ENCODE measurements at places on chromosomes 3 and 15.

DNA sequence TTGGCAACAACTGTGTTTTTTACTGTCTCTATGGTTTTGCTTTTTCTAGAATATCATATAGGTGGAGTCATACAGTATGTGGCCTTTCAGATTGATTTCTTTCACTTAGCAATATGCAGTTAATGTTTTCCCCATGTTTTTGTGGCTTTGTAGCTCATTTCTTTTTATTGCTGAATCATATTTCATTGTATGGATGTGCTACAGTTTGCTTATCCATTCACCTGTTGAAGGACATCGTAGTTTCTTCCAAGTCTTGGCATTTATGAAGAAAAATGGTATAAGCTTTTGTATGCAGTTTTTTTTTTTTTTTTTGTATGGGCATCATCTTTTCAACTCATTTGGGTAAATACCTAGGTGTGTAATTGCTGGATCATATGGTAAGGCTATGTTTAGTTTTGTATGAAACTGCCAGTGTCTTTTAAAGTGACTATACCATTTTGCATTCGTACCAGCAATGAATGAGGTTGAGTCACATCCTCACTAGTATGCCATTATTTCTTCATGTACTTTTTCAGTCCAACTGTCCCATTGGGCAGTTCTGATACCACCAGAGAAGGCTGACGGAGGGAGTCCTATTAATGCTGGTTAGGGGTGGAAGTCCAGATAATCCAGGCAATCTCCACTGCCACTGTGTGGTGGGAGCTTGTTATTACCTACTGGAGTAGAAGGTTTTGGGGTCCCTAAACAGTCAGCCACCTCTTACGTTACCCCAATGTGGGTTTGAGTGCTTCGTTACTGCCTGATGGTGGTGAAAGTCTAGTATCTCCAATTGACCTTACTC lies 210.5 kb downstream of the DOCK3 start:
- DNase-seq, result no peak

DNA sequence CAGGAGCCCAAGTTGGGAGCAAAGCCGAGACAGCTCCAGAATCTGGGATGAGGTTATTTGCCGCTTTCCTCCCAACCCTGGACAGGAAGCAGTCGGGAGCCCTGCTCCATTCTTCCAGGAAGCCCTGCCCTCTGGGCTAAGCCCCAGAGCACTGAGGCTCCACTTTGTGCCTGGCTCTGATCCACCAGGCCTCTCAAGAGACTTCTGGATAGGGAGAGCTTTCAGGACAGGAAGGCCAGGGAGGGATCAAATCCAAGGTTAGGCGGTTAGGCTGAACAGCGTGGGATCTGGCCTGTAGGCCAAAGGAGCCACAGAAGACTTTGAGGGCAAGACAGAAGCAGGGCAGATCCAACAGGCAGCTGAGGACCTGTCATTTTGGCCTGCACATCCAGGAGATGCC lies 835 bp downstream of the STOML1 start:
- no peak for DNase-seq

GRCh38 chr3:187769771-187770170 lies 24.5 kb upstream of the BCL6 start:
- DNase-seq, result no peak

DNA sequence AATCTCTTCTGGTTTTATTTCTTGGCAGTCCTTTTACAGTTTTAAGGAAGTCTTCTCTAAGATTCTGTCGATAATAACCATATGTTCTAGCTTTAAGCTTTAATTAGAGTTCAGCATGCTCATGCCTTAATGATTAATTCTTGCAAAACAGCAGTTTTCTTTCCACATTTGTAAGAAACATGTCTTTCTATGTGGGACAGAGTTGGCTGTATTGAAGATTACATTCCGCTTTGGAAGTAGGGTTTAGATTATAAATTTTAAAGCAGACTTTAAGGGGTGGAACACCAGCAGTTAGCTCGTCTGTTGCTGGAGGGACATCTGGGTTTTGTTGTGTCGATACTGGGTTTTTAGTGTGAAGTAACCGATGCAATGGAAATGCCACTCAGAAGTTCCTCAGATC lies 35.3 kb downstream of the SQOR start:
- DNase-seq, result no peak

GRCh38 chr15:25787855-25788520 lies 75.1 kb downstream of the ATP10A start:
- DNase-seq, result no peak

GRCh38 chr3:9891072-9891622 lies 737 bp downstream of the JAGN1 start:
- DNase-seq, result no peak

DNA sequence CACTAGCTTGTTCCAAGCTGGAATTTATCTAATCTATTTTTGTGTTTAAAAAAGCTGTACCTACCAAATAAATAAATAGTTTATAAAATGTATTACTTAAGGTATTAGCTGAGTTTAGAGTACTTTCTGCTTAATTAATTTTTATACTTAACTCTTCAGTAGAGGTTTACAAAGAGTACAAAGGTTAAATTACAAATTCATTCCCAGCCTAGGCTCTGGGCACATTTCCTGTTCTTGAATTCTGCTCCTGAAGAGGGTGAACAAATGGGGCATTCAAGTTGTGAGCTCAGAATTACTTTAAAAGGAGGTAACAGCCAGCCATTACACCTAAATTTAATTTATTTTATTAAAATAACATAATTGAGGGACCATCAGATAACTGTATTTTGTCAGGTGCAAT lies 26.4 kb downstream of the MKRN2 start:
- DNase-seq, result no peak

DNA sequence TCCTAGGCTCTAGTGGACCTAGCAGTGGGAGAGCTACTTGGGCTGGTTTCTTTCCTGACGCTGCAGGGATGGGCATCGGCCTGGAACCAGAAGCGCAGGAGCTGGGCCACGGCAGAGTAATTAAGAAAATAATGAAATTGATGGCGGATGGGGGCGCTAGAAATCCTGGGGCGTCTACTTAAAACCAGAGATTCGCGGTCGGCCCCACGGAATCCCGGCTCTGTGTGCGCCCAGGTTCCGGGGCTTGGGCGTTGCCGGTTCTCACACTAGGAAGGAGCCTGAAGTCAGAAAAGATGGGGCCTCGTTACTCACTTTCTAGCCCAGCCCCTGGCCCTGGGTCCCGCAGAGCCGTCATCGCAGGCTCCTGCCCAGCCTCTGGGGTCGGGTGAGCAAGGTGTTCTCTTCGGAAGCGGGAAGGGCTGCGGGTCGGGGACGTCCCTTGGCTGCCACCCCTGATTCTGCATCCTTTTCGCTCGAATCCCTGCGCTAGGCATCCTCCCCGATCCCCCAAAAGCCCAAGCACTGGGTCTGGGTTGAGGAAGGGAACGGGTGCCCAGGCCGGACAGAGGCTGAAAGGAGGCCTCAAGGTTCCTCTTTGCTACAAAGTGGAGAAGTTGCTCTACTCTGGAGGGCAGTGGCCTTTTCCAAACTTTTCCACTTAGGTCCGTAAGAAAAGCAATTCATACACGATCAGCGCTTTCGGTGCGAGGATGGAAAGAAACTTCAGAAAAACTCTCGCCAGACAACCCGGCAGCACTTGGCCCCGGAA lies 6.1 kb downstream of the SOX14 start:
- no peak for DNase-seq

- no peak for DNase-seq
Measured at GRCh38 chr3:116709479-116709878, at the start of gene TUSC7. Gene TUSC7 (plus strand): TSS chr3:116709779.

GRCh38 chr15:56047354-56047753 lies 53.9 kb upstream of the NEDD4 start:
- DNase-seq, result no peak

GRCh38 chr3:39801216-39801615 lies 8.2 kb upstream of the MYRIP start:
- DNase-seq, result no peak

DNA sequence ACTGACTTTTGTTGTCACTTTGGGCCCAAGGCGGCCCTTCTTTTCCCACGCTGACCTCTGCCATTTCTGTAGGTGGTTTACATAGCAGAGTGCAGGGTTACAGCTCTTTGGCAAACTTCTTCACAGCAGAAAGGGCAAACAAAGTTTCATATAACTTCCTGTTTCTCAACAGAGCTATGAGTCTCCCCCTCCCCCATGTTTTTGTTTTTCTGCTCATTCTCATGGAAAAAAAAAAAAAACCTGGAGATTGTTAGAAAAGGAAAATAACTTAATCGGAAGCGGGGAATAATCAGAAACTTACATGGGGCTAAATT lies 342.0 kb upstream of the NR2F2 start:
- DNase-seq, result no peak

Measured in activated naive CD4-positive, alpha-beta T cell (primary cell).